ENCODE measurements at places on chromosomes 16 and 17.

- no peak for DNase-seq
Observed at GRCh38 chr16:78675312-78675711, 575.9 kb downstream of the WWOX start.

DNA sequence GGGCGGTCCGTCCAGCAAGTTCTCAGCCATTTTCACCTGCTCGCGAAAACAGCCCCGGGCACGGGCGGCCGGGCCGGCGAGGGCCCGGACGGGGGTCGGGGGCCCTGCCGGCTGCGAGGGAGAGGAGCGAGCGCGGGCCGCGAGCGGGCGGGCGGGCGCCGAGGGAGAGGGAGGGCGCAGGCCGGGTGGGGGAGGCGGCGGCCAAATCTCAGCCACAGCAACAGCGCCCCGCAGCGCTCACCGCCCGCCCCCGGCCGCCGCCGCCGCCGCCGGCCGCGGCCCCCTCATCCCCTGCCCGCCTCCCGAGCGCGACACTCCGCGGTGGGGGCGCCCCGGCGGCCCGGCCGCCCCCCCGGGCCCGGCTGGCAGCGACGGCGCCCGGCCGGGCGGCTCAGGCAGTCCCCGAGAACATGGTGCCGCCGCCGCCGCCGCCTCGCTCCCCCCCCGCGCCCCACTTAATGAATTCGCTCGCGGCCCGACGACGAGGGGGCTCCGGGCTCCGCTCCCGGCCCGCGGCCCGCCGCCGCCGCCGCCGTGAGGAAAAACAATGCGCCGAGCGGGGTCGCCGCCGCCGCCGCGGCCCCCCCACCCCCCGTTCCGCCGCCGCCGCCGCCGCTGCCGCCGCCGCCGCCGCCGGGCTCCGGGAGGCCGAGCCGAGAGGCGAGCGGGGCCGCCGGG, 487 bp downstream of the CREBBP start:
- peak; percentile 87 for DNase-seq

DNA sequence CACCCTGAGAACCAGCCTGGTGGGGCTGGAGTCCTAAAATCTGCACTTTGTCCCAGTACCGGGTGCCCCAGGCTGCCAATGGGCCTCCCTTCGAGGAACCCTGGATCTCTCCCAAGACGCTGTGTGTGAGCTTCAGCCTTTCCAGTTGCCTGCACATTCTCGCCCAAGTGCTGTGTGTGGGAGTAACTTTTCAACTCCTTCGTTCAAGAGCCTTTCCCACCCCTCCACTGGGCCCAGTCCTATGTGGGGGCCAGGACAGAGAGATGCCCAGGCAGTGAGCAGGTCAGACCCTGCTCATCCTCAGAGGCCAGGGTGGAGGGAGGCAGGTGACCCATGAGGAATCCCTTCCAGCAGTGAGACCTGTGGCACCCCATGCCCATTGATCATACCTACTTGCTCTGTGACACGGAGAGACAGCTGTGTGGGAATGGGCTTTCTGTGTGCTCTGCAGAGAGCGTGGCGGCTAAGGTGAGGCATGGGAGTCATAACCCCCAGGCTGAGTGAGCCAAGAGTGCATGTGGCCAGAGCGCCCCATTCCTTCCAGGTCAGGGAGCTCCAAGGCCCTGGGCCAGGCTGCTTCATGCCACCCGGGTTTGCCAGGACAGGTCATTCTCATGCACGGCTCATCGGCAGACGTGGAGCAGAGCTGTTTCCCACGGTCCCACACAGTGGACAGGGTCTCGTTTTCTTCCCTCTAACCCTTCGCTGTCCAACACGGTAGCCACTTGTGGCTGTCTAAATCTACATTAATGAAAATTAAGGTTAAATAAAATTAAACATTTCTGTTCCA, 154.4 kb downstream of the CLEC16A start:
- DNase-seq, result no peak

- DNase-seq, result no peak
Observed at GRCh38 chr16:73420676-73421075, 372.7 kb upstream of the ZFHX3 start.

- no peak for DNase-seq
Observed at GRCh38 chr16:11046382-11046931, 102.1 kb downstream of the CLEC16A start.

GRCh38 chr17:9544221-9544620, 31.4 kb downstream of the STX8 start:
- no peak for DNase-seq

DNA sequence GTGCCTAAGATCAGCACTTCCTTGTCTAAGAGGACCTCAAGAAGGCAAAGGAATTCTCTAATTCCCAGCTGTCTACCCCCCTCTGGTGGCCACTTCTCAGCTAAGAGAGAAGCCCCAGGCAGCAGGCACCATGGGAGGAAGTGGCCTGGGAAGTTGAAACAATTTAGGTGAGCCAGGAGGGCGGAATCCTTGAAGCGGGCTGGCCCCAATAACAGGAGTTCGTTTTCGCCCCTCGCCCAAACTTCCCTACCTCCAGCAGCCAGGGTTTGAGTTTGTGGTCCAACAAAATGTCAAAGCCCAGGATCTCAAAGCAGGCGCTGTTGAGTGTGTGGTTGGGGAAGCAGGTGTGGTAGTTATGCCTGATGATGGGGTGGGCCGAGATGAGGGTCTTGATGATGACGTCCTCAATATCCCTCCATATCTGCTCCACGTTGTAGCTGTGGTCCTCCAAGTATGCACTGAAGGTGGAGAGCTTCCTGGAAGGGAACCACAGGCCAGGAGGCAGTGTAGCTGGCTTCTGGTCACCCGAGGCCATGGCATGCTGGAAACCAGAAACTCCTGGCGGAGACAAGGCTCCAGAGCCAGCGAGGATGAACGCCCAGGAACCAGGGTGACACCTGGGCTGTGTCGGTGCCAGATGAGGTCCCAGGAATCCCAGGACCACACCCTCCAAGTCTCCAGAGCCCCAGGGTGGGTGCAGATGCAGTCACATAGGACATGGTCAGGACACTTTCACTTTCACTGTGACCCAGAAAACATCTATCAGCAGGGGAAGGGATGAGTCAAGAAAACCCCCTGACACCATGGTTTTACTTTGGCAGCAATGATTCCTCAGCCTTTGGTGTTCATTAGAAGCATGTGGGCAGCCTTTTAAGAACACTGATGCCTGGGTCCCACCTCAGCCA, 25.6 kb downstream of the TTLL6 start:
- peak; percentile 66 for DNase-seq

DNA sequence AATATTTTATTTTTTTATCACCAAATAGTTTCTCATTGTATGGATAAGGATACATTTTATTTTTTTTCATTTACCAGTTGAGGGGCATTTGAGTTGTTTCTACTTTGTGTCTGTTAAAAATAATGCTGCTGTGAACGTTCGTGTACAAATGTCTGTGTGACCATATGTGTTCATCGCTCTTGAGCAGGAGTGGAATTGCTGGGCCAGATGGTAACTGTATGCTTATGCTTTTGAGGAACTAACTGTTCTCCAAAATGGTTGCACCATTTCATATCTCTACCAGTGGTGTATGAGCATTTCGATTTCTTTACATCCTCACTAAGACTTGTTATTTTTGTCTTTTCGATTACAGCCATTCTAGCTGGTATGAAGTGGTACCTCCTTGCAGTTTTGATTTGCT, 212.5 kb upstream of the N4BP1 start:
- no peak for DNase-seq

GRCh38 chr17:40402668-40403067, 15.0 kb downstream of the TOP2A start:
- no peak for DNase-seq

DNA sequence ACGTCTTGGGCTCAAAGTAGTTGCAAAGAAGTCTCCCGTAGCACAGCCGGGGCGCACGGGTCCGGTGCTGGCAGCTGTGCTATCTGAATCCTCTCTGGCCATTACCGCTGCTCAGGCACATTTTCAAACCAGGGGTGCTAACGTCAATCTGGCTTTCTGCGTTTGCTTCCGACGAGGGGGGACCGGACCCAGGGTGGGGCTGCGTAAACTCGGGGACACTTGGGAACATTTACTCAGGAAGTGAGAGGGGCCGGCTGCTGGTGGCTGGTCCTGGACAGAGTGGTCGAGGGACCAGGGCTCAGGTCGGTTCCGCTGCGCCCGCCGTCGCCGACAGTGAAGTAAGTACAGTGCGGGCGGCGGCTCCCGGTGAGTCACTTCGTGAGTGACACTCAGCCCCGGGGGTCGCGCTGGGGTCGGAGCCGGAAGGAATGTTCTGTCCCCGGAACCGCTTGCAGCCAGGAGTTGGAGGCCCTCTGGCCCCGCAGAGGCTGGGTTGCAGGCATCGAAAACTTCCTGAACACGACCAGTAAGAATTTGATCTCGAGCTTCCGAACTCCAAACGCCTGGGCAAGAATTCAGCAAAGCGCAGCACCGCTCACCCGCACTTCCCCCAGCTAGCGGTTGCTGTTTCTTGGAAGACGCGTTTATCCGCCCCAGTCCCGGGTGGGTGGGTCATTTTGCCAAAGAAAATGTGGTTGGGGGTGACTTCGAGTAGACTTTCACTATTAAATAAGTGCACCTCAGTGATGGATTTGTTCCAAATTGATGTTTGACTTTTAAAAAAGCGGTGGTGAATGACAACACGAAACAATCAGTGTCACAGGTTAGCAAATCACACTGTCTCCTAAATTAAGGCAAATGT, 1.4 kb upstream of the HS3ST3B1 start:
- DNase-seq, result no peak

DNA sequence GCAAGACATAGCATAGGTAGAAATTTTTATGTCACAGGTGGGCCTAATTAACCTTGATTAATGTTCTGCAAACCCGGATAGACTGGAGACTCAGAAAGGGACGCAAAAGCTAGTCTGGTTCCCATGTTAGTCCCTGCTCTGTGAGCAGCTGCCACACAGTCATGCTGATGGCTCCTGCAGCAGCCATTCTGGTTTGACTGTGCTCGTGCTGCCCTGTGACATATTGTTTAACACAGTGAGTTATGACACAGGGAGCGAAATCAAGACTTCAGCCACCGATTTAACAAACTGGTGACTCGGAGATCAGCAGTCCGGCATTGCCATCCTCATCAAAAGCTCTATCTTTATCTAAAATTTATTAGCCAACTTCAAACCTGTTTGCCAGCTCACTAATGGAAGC, 169.8 kb downstream of the WWOX start:
- no peak for DNase-seq

DNA sequence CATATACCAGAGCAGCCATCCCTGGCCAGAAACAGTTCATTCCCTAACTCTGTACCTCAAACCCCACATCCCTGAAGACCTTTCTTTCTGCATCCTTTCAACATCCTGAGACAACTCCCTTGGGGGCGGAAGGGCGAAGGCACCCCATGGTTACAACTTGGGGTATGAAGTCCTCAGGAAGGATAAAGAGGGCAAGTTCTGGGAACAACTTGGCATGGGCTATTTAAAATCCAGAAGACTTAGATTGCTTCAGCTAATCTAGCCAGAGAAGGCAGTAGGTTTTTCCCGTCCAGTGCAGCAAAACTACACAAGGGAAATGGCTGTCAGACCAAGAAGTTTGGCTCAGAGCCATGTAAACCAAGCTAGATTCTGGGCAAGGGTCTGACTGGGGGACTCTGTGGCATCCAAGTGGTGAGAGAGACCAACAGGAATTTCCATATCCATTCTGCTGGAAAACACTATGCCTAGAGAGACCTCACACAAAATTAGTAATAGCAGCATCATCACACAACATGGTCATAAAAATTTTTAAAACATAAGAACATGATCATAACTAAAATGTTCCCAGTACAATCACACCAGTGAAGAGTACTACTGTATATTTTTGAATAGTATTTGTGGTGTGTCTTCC, 113.2 kb downstream of the CDYL2 start:
- DNase-seq, result no peak

GRCh38 chr16:50326835-50327465, 41.8 kb downstream of the BRD7 start:
- DNase-seq, result peak; percentile 38

- DNase-seq, result no peak
Observed at GRCh38 chr16:82808036-82808435, 181.3 kb downstream of the CDH13 start.

DNA sequence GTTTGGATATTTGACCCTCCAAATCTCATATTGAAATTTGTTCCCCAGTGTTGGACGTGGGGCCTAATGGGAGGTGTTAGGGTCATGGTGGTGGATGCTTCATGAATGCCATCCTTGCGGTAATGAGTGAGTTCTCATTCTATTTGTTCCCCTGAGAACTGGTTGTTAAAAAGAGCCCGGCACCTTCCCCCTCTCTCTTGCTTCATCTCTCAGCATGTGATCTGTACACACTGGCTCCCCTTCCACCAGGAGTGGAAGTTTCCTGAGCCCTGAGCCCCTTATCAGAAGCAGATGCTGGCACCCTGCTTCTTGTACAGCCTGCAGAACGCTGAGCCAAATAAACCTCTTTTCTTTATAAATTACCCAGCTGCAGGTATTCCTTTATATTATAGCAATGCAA, 25.6 kb downstream of the PIK3R6 start:
- DNase-seq, result no peak

GRCh38 chr17:43351691-43352090, 47.1 kb upstream of the ARL4D start:
- no peak for DNase-seq

DNA sequence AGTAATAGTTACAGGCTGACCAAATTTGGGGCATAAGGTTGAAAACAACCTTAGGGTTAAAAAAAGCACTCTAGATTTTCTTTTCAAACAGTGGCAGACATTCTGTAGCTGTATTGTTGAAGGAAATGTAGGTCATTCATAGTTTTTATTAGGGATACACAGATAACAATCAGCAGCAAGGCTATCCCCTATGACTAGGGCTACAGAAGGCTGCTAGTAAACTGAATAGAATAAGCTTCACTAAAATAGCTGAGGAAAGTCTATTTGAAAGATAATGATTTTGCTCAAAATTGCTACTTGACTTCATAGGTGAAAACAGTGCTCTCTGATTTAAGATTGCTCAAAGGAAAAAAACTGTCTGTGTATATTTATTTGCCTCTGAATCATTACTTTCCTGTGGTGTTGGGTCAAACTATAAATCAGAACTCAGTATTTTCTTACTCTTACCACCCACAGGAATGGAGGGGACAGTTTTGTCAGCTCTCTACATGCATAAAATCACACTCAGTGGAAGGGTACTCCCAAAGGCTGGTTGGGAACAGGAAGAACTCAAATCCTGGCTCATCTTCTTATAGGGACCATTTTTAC, 24.8 kb downstream of the RPGRIP1L start:
- no peak for DNase-seq

GRCh38 chr16:35741546-35741945, 2282.1 kb downstream of the TP53TG3F start:
- DNase-seq, result no peak

- peak; percentile 66 for DNase-seq
Observed at GRCh38 chr17:71085238-71086033, 916.1 kb downstream of the KCNJ2 start.

Data from BE2C (cell line).